ENCODE measurements at places on chromosomes 5 and 9.
A peak's percentile ranks its signal among the peaks of the same experiment; 100 is the strongest.

- DNase-seq, result no peak
Observed at GRCh38 chr5:132774896-132775295, 2.1 kb downstream of the SEPTIN8 start.

DNA sequence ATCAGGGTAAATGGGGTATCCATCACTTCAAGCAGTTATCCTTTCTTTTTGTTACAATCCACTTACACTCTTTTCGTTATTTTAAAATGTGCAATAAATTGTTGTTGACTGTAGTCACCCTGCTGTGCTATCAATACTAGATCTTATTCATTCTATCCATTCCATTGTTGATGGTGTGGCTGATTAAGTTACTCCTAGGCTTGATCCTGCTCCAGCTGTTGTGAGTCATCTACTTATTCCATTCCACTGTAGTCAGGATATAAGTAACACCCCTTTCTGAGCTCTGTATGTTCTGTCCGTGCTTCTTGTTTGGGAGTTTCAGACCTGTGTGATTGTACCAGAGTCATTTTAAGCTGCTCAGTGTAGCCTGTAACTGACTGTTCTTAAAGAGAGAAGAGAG lies 122.5 kb upstream of the RUSC2 start:
- DNase-seq, result no peak

DNA sequence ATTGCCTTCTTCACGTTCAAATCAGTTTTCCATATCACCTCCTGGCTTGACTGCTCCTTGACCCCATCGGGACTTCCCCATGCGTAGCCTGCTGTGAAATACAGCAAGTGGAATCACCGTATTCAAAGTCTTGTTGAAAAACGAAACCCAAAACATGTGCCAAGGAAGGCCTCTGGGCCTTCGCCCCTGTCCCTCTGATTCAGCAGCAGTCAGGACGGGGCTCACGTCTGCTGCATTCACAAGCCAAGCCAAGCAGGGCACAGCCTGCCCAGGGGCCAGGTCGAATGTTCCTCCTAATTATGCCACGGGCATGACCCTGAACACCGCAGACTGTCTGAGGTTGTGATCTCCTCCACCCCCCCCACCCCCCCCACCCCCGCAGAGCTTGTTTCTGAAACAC lies 960 bp upstream of the CTNND2 start:
- no peak for DNase-seq

GRCh38 chr9:81693671-81694378 lies 4.5 kb upstream of the TLE1 start:
- no peak for DNase-seq

GRCh38 chr5:138538943-138539627 lies 4.0 kb downstream of the ETF1 start:
- DNase-seq, result no peak

GRCh38 chr5:72177538-72177937 lies 70.3 kb downstream of the MAP1B start:
- no peak for DNase-seq

- DNase-seq, result no peak
Observed at GRCh38 chr5:121019106-121019505, 555.0 kb downstream of the PRR16 start.

DNA sequence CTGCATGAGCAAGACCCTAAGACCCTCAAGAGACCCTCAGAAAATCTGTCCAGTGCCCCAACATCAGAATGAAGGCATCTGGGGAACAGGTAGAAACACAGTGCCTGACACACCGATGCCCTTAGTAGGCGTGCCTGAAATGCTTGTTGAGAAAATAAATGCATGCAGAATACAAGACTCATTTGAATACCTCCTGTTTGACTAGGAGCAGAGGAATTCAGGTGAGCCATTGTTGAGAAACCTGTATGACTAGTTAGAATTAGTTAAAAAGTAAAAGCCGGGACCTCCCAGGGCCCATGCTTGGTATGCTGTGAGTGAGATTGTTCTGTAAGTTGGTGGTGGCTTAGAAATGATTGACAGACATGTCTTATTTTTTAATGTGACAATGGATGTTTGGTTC lies 55.0 kb downstream of the WWC1 start:
- no peak for DNase-seq

GRCh38 chr9:133591116-133591910 lies 17.9 kb downstream of the FAM163B start:
- no peak for DNase-seq

DNA sequence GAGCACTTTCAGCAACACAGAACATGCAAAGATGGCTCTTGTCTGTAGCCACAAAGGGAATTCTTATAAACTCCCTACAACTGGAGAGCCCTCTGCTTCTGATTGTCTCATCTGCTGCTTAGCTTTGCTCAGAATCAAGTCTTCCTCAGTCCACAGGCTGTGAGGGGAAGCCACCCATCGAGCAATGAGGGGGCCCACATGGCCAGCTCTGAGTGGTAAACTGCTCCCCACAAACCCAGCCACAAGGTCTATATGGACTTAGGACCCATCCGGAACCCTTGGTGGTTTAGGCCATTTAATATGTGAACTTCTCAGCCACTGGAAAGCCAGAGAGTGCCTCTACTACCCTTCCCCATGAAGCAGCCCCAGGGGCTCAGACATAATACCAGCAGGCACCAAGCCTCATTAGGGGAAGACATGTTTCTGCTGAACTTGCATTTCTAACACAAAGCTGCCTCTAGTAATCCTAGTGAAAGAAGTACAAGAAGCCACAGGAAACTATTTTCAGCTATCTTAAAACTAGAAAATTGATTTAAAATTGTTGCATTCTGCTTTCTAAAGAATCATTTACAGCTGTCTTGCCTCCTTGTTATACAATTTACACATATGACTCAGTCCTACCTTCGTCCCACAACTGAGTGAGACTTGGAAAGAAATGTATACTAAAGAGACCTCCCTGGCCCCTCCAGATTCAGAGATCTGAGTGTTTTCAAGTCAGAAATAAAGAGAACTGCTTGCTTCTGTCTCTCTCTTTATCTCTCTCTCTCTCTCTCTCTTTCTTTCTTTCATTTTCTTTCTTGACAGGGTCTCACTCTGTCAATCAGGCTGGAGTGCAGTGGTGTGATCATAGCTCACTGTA lies 90.2 kb downstream of the ESM1 start:
- no peak for DNase-seq

GRCh38 chr5:87004101-87004500 lies 263.6 kb upstream of the RASA1 start:
- DNase-seq, result no peak

- peak; percentile 36 for DNase-seq
Observed at GRCh38 chr5:172837640-172838039, 3.6 kb downstream of the ERGIC1 start.

Measured in stimulated activated naive CD8-positive, alpha-beta T cell treated with anti-CD3 and anti-CD28 coated beads, Interleukin-15, Interleukin-2, amounts not matched to agents 100 U/mL and 50 U/mL, for 24 hours (primary cell).